Activated CD4-positive, CD25-positive, alpha-beta regulatory T cell treated with anti-CD3 and anti-CD28 coated beads, Interleukin-2, amount 50 U/mL, for 24 hours (primary cell): ENCODE measurements at places on chromosomes 13 and 19.

GRCh38 chr13:42153199-42154113 is 105.0 kb downstream of the DGKH start:
- ATAC-seq: no peak

GRCh38 chr13:79314652-79315051 is 91.4 kb downstream of the RBM26 start:
- no peak for ATAC-seq

GRCh38 chr13:49258089-49258796 is 10.5 kb downstream of the CDADC1 start:
- peak; percentile 38 for ATAC-seq

DNA sequence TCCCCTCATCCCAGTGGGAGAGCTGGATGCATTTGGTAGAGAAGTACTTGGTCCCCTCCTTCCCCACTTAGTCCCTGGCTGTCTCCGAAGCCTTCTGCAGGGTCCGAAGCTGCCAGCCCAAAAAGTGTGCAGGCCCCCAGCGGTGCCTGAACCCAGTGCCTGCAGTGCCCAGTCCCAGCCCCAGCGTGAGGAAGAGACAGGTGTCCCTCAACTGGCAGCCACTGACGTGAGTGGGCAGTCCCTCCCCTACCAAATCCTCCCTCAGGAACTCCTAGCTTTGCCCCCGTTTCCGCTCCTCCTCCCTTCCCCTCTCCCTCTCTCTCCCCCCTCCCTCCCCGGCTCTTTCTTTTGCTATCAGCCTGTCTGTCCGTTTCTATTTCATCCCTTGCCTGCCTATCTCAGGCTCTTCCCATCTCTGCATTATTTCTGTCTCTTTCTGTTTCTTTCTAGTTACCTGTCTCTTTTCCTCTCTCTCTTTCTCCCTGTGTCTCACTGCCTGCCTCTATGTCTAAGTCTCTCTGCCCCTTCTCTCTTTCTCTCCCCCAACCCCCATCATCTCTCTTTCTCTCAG is 1.8 kb upstream of the LTBP4 start:
- ATAC-seq: no peak

DNA sequence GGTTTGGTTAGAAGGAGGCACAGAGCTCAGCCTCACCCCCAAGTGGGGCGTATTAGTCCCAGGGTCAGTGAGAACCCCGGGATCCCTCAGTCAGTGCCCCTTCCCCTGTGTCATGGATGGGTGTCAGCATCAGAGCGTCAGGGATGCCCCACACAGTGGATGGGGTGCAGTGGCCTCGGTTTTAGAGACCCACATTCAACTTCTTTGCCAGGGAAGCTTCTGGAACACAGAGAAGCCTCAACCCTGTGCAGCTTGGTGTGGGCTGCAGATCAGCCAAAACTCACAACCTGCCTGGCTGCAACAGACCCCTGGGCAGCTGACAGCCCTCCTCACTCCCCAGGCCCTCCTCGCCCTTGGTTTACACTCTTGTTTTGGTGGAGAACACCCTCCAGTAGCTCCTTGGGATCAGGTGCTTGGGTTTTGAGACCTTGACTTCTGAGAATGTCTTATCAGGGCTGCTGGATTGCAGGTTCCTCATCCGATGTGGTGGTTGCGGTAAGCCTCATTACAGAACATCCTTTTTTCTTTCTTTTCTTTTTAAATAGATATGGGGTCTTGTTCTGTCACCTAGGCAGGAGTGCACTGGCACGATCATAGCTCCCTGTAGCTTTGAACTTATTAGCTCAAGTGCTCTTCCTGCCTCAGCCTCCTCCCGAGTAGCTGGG is 11.0 kb downstream of the ZNF333 start:
- no peak for ATAC-seq

- no peak for ATAC-seq
Measured at GRCh38 chr19:17243830-17244617, 1.7 kb downstream of the NR2F6 start.

- ATAC-seq: no peak
Measured at GRCh38 chr13:23140492-23140891, 40.3 kb upstream of the SGCG start.

DNA sequence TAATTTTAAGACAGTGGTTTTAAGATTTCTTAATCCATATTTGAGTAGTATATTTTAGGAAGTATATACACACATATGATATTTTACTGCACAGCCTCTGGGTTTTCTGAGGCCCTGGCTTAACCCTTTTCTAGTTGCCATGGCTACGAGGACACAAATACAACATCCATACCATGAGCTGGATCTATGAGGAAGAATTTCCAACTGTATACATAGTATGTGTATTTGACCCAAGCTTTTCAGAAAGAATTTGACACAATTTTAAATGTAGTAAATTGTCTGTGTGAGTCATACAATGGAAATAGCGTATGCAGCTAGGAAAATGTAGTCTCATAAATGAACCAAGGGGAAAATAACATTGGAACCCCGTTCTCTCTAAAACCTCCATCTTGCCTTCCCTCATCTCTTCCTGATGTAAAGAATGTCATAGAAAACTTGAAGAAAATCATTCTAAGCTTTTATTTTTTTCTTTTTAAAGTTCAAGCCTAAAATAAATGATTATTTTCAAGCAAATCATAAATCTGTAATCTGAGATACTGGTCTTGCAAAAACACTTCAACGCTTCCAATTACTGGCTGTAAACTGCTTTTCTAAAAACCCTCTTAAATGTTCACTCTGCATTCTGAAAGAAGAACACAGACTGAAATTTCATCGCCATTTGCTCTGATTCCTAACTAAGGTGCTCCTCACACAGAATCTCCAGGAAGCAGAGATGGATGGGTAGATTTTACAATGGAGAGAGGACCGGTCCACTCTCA is 172.4 kb downstream of the LACC1 start:
- ATAC-seq: no peak

GRCh38 chr19:1210227-1210538 is 4.6 kb downstream of the STK11 start:
- no peak for ATAC-seq

- no peak for ATAC-seq
Measured at GRCh38 chr13:51999510-51999911, 11.7 kb downstream of the ATP7B start.

GRCh38 chr13:108266321-108266990 is 3.1 kb upstream of the TNFSF13B start:
- ATAC-seq: no peak

- no peak for ATAC-seq
Measured at GRCh38 chr19:11921852-11922495, 2.9 kb upstream of the ZNF700 start.

DNA sequence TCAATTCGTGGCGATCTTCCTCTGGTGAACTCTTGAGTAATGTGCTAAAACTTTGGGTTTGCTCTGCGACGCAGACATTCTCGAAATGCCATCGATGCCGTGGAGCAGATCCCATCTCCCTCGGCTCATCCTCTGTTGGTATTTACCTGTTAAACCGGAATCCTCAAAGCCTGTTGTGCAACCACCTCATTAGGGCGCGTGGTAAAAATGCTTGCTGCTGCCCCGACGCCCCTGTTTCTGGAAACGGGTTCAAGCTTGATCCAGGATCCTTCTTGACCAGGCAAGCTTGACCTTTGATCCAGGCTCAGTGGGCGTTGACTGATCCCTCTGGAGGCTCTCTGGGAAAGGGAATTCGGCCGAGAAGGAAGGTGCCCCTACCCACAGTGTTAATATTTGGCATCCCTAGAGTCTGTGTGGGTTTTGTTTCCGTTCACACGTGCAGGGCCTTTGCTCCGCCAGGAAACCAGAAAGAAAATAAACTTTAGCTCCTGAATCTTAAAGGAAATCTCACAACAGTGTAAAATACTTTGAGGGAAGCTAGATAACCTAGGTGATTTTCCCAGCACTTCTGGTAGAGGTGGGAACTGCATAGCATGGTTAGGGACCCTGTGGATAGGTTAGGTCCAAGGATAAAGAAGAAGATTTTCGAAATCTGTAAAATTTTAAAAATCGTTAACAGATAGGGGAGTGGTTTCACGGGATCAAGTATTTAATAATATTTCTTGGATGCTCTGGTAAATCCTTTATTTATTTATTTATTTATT is 1.1 kb downstream of the LSM14A start:
- no peak for ATAC-seq

DNA sequence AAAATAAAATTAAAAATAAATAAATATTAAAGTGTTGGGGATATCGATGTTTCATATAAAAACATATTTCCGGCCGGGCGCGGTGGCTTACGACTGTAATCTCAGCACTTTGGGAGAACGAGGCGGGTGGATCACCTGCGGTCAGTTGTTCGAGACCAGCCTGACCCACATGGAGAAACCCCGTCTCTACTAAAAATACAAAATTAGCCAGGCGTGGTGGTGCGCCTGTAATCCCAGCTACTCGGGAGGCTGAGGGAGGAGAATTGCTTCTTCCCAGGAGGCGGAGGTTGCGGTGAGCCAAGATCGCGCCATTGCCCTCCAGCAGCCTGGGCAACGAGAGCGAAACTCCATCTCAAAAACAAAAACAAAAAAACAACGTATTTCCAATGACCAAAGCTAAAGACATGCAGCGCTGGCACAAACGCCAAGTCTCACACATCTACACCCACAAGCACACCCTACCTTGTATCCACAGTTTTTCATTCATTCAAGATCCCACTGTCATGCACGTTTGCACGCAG is 907 bp downstream of the ZNF569 start:
- ATAC-seq: no peak

DNA sequence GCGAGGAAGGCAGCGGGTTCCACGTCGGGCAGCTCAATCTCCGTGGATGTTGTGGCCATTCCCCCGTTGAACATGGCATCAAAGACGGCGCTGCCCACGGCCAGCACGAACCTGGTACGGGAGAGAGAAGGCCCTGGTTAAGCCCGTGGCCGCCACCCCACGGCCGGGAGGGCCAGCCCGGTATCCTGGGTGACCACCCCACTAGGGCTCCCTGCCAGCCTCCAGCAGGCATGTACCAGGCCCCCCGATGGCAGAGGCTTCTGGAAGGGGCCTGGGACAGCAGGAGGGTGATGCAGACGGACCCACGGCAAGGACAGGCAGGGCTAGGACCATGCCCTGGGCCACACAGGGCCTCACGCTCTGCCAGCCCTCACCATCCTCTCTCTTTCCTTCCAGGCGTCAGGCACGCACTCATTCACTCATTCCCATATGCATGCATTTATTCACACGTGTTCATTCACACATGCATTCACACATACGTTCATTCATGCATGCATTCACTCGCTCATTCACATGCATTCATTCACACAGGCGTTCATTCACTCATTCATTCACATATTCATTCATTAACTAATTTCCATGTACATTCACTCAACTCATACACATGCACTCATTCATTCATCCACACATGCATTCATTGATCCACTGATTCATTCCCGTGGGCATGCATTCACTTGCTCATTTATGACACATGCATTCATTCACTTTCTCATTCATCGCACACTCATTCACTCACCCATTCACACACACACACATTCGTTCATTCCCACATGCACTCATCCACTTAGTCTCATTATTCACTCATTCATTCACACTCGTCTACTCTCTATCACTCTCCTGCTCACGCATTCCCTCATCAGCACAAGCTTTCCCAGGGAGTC is 17.9 kb downstream of the BTBD2 start:
- ATAC-seq: no peak

- no peak for ATAC-seq
Measured at GRCh38 chr13:110629735-110630134, 14.4 kb downstream of the NAXD start.

DNA sequence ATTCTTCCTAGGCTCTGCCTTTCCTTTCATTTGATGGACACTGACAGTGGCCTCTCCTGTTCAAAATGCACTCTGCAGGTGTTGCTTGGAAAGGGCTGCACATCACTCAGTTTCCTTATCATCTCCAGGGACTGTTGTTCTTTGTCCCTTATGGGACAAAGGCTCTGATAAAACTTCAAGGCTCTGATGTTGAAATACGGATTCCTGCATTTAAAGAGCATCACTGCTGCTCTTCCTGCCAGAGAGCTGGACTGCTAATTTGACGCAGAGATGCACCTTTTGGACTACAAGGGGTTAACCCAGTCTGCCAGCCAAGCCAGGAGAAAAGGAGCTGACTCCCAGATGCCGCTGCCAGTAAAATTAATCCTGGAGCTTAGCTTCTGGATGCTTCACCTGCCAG is 952.1 kb downstream of the DIAPH3 start:
- ATAC-seq: no peak

- ATAC-seq: peak; percentile 93
Measured at GRCh38 chr19:10315335-10316214, at the start of gene FDX2. FDX2 (minus strand) TSS chr19:10316015; CDS start chr19:10315996, 19 bp downstream.

DNA sequence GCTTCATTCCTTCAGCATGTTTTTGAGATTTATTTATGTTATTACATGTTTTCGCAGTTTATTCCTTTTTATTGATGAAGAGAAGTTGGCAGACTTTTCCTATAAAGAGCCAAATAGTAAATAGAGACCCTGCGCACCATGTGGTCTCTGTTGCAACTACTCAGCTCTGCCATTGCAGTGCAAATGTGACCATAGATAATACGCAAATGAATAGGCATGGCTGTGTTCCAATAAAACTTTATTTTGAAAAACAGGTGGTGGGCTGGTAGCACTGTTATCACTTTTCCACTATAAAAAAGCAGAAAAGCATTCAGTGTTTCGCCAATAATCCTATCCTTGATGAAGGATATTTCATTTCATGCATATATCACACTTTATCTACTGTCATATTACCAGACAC is 95.0 kb downstream of the DNAJC3 start:
- ATAC-seq: no peak

GRCh38 chr13:29845440-29846056 is 4.9 kb downstream of the UBL3 start:
- no peak for ATAC-seq

- ATAC-seq: no peak
Measured at GRCh38 chr19:17475541-17476115, 5.3 kb downstream of the SLC27A1 start.

DNA sequence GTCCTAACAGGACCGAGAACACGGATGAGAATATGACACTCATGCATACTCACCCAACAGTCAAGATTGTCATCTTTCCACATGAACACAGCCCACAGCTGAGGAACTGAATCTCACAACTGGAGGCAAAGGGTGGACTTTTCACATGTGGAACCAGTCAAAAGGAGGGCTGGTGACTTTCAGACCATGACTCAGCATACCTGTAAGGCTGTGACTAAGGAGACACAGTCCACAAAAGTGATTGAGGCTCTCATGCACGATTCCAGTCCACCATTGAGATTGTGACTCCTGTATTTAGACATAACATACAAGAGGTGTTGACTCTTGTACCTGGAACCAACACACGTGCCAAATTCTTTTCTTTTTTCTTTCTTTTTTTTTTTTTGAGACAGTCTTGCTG is 40.0 kb downstream of the ZNF729 start:
- no peak for ATAC-seq

DNA sequence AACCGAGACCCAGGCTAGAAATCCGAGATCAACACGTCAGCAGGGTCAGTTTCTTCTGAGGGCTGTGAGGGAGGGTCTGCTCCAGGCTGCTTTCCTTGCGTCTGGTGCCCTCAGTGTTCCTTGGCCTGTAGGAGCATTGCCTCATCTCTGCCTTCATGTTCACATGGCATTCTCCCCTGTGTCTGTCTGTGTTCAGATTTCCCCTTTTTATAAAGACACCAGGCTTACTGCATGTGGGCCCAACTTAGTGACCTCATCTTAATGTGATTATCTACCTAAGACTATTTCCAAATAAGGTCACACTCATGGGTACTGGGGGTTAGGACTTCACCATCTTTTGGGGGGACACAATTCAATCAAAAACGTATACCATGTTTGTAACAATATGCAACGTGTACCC is 57.2 kb upstream of the C1QTNF9 start:
- peak; percentile 6 for ATAC-seq

GRCh38 chr13:34364633-34365032 is 546.7 kb downstream of the RFC3 start:
- ATAC-seq: no peak
